ENCODE measurements at places on chromosomes 16 and 17.

GRCh38 chr17:48792033-48792798, 24.8 kb downstream of the TTLL6 start:
- DNase-seq, result no peak

DNA sequence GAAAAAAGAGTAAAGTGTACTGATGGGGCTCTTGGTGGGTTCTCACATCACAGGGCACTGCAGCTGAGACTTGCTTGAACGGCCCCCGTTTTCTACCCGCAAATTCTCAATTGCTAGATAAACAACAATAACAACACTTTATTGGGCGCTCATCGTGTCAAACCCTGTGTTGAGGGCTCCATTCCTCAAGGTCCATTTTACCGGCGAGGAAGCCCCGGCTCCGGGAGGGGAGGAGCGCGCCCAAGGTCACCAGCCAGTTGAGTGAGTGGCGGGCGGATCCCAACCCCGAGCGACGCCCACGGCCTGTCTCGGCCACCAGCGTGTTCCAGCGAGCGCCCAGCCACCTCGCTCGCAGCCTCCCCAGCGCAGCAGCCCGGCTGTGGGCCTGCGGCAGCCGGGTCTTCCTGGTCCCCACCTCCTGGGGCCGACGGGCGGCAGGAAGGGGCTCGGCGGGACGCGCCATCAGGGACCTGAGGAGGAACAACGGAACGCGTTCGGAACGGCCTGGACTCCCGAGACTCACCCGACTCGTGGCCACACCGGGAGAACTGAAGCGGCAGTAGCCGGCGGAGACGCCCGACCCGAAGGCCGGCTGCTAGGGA, 373 bp downstream of the CMC2 start:
- no peak for DNase-seq

DNA sequence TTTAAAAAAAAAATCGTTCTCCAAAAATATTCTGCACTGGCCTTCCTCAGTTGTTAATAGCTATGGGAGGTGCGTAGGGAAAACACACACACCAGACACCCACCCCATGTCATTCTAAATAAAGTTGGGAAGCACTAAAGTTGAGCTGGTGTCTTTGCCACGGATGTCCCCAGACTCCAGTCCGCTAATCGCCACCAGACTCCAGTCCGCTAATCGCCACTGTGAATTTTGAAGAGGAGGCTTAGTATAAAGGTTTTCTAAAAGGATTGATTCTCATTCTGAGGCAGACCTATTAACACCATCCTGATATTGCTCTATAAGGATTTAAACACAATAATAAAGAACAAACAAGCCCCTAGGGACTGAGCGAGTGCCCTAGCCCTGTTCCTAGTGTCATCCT, 22.7 kb upstream of the CPSF4L start:
- DNase-seq, result no peak

- peak; percentile 94 for DNase-seq
Observed at GRCh38 chr17:1590029-1590746, 27.6 kb upstream of the PITPNA start.

- no peak for DNase-seq
Observed at GRCh38 chr16:27781195-27781524, 231.2 kb downstream of the KATNIP start.

GRCh38 chr16:5905935-5906334, 808.3 kb upstream of the EEF2KMT start:
- DNase-seq, result no peak

GRCh38 chr17:31699281-31699680, 159.8 kb downstream of the COPRS start:
- DNase-seq, result no peak

GRCh38 chr16:25027781-25028180, 12.6 kb upstream of the ARHGAP17 start:
- no peak for DNase-seq

DNA sequence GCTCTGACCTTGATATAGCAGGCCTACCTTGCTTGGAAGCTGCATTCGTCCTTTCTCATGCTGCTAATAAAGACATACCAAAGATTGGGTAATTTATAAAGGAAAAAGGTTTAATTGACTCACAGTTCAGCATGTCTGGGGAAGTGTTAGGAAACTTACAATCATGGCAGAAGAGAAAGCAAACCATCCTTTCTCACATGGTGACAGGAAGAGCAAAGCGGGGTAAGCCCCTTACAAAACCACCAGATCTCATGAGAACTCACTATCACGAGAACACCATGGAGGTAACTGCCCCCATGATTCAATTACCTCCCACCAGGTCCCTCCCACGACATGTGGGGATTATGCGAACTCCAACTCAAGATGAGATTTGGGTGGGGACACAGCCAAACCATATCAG, 6.0 kb upstream of the MAPT start:
- no peak for DNase-seq

DNA sequence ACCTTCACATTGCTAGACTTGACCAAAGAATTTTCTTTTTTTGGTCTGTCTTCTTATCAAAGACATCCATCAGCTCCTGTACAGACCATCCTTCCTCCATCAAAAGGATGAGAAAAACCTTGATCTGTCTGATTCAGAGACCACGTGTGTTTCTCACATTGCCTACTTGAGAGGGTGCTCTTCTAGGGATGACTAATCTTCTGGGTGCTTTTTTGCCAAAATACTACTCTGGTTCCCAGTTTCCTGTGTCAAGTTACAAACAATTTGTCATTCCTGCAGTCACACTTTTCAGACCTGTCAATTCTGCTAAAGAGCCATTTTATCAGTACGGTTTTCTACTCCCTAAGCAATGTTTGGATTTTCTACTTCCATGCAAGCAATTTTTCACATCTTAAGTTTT, 492.2 kb downstream of the CDH11 start:
- no peak for DNase-seq

- no peak for DNase-seq
Observed at GRCh38 chr16:1920727-1921171, 2.5 kb upstream of the HS3ST6 start.

- DNase-seq, result no peak
Observed at GRCh38 chr17:77433385-77434135, 292.8 kb downstream of the SEC14L1 start.

DNA sequence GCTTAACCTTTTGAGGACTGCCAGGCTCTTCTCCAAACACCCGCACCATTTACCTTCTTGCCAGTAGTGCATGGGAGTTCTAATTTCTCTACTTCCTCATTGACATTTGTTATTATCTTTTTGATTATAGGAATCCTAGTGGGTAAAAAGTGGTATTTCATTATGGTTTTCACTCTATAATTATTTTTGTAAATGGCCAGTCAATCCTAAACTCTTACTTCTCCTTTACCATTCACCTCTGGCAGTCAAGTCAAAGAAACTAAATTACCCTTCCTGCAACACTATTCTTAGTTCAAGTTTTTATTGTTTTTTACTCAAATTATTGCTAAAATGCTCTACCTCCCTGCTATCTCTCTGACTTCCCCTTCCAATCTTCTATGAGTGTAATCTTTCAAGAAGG, 29.8 kb upstream of the ANKFY1 start:
- DNase-seq, result no peak

- no peak for DNase-seq
Observed at GRCh38 chr17:81173762-81174155, 7.7 kb upstream of the AATK start.

DNA sequence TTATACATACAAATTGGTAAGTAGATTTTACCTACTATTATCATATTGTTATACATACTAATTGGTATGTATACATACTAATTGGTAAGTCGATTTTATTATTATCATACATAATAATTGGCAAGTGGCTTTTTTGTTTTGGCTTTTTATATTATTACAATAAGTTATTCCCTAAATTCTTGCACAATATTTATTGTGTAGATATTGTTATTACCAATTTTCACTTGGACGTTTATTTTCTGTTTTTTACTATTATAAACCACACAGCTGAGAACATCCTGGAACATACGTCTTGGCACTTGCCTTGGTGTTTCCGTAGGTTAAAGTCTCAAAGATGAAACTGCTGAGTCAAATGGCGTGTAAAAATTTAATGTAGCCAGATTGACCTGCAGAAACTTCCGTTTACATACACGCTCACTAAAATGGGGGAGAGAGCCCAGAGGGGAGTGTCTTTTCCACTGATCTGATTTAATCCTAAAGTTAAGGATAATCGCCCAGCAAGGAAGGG, 18.9 kb downstream of the GNGT2 start:
- no peak for DNase-seq

- no peak for DNase-seq
Observed at GRCh38 chr16:17170435-17170834, 300.3 kb downstream of the XYLT1 start.

DNA sequence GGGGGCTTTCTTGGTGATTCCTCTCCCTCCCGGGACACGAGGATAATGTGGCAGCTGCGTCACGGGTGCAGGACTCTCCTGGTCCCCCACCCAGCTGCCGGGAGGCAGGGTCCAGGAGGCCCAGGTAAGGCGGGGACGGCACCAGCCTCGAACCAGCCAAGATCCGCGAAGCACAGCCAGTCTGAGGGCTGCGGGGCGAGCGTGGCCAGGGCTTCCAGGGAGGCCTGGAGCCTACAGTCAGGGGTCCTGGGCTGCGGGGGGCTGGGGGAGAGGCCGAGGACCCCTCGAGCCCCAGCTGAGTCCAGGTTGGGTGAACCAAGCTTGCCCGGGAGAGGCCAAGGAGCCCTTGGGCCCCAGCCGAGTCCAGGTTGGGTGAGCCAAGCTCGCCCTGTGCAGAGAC, 10.0 kb downstream of the TPSD1 start:
- DNase-seq, result no peak

DNA sequence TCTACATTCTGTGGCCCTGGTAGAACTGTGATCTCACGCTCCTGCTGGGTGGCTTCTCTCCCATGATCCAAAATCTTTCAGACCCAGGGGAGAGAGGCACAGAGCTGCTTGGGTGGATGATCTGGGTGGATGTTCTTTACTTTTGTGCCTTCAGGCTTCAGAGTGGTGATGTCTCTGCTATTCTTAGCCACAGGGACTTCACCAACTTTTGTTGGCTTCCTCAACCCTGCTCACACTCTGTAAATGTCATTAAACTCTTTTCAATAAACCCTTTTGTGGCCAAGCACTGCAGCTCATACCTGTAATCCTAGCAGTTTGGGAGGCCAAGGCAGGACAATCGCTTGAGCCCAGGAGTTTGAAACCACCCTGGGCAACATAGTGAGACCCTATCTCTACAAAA, 7.6 kb downstream of the CLEC10A start:
- DNase-seq, result no peak

- DNase-seq, result no peak
Observed at GRCh38 chr17:49975531-49975930, 6.5 kb downstream of the DLX4 start.

GRCh38 chr17:76014100-76014924, 12.8 kb downstream of the EVPL start:
- peak; percentile 70 for DNase-seq

DNA sequence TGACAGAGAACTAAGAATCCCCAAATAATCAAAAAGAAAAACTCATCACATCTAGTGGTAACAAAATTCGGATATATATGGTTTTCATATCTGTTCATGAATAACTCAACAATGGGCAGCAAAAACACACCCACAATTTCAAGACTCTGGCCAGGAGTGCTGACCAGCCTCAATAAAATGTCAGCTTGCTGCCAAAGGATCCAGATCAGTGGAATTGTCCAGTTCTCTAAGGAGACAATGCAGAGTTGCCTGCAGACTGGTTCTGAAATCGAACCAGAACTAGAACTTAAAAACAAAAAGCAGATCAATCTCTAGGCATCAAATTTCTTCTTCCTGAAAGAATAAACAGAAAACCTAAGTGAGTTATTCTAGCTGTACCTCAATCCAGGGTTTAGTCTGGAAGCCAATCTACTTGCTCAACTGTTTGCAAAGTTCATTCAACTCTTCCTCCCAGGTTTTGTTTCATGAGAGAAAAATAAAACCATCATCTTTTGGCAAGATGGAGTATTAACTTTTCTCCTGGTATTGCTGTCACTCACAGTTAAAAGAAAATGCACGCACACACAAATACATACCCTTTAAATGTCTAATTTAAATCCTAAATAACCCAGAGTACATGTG, 61.0 kb downstream of the CFDP1 start:
- DNase-seq, result no peak

- no peak for DNase-seq
Observed at GRCh38 chr16:88382491-88383400, at the start of gene ZNF469. TSS of gene ZNF469 (plus strand) at chr16:88382959. CDS start at chr16:88427471, 44,512 bp downstream.

DNA sequence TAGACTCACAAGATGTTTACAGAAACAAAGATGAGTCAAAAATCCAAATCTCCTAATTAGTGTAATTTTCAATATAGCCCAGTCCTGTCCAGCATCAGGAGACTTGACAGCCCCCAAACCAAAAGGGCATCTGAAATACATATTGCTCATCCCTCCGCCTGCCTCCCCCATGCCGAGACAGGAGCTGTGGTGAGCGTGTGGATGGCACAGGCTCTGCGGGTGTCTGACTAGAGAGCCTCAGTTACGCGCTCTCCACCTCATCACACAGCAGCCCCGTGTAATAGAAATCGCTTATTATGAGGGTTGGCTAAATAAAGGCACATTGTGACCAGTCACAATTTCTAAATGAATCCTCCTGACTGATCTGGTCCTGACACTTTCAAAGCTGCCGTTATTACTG, 43.1 kb upstream of the CBLN1 start:
- DNase-seq, result no peak

DNA sequence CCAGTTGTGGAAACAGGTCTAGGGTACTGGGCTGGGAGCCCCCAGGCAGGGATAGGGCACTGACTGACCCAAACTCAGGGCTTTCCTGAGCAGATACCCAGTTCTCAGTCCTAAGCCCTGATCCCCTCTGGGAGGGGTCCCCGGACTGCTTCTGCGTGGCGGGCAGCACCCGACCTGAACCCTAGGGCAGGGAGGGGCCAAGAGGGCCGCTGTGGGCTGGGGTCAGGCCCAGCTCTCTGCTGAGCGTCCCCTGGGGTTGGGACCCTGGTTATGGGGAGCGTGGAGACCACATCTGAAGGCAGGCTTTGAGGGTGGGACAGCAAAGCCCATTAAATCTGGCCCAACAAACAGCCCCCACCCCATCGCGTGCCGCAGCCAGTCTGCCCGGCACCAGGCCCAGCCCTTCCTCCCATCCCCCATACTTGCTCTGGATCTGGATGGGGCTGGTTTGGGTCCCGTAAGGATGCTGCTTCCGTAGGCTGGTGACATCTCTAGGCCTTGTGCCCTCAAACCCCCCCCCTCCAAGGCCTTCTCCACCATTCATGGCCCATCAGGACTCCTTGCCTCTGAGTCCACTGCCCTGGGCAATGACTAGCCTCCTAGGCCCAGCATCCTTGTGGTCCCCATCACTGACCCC, 691 bp upstream of the FAM83G start:
- no peak for DNase-seq

- DNase-seq, result no peak
Observed at GRCh38 chr17:75950421-75950820, 9.6 kb upstream of the FBF1 start.

- no peak for DNase-seq
Observed at GRCh38 chr17:74904687-74905409, 11.4 kb upstream of the FADS6 start.
